ENCODE measurements at places on chromosomes 3 and 15. TPM values are rescaled to one million over a fixed set of nuclear protein-coding genes. Genes with fewer than 3 reads are reported as not detected.

DNA sequence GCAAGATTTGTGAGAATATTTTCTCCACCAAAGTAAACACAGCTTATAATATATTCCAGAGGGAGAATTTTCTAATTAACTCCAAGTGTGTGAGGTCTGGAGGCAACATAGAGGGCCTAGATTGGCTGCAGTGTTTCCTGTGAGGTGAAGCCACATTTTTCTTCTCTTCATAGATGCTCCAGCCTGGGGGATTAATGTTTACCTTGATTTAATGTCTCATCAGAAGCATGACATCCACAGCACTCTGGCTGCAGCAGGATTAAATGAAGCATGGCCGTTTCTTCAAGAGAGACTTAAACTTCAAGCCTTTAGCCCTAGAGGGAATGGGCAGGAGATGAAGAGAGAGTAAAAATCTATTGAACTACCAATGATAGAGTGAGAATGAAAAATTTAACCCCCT lies 137.9 kb upstream of the ZBTB20 start:
- H3K4me1 ChIP-seq = no peaks in the 10 kb centered on the region
- H3K36me3 ChIP-seq = no peaks in the 10 kb centered on the region
- H3K4me3 ChIP-seq = no peak overlapping the region
- no peaks in the 10 kb centered on the region for H3K27me3 ChIP-seq

DNA sequence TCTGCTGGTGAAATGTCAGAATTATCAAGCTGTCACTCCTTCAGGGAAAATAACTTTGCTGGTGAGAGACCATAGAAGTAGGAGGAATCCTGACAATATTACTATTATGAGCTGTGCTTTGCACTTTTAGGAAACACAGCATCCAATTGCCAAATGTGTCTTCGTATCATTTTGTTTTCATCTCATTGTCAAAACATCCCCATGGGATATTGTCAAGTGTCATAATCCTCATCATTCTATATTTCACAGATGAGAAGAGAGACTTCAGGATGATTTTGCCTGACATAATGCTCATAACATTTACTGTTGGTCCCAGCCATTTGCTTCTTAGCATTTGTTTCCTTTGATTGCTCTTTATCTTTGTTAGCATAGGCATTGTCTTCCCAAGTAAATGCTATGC lies 120.5 kb upstream of the NUDT16 start:
- H3K27me3 ChIP-seq = no peaks in the 10 kb centered on the region
- no peak overlapping the region for H3K4me3 ChIP-seq
- no peaks in the 10 kb centered on the region for H3K36me3 ChIP-seq
- no peaks in the 10 kb centered on the region for H3K4me1 ChIP-seq
- DNase-seq = no peak
- H3K27ac ChIP-seq = no peak overlapping the region

CSPG4 gene
- 38.2 TPM for total RNA-seq

GRCh38 chr3:107184375-107184774 lies 192.9 kb upstream of the CCDC54 start:
- no peak overlapping the region for H3K4me3 ChIP-seq
- no peaks in the 10 kb centered on the region for H3K27me3 ChIP-seq
- H3K36me3 ChIP-seq = no peaks in the 10 kb centered on the region

DNA sequence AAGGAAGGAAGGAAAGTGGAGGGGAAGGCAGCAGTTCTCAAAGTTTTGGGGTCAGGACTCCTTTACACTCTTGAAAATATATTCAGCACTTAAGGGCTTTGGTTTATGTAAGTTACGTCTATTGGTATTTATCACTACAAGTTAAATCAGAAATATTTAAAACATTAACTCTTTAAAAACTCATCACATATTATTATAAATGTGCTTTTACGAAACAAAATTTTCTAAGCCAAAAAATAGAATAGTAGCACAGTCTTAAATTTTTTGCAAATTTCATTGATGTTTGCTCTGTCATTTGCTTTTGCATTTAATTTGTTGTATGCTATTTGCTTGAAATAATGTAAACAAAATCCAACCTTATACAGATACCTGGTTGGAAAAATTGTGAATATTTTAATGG lies 7.5 kb downstream of the UBE2Q2 start:
- H3K4me1 ChIP-seq = peaks cover 11% of the 10 kb centered on the region
- H3K36me3 ChIP-seq = no peaks in the 10 kb centered on the region
- DNase-seq = no peak
- H3K27ac ChIP-seq = no peak overlapping the region
- no peak overlapping the region for H3K4me3 ChIP-seq

DNA sequence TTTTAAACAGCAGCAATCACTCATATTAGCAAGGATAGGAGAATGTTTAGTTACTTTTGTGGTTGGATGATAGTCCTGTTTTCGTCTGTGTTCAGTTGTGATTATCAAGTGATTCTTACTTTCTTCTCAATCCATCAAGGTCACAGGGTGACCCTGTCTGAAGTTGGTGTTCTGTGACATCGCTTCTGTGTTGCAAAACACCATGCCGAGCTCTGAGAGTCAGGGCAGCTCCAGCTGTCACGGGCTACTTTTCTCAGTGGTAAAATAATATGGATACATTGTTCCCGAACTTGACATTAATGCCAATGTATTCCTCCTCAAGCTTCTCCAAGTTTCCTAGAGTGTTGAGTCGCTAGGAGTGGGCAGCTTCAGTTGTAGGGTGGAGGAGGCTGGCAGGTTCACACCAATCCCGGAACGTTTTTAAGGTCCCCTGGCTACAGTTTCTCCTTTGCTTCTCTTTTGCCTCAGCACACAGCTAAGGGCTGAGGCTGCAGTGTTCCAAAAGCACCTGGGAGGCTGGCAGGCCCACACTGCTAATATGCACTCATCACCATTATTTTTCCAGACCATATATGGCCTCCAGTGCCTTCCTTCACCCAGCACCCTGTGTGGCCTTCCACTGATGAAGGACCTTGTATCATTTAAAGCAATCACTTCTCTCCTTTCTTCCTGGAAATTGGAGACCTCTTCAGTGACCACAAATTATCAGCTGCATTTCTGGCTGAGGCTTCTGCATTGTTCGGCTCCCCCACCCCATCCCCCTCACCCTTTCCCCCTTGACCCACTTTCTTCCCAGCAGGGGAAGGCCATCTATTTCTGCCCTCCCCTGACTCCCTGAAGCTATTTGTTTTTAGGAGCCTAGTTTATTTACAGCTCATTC lies 25.8 kb downstream of the COLQ start:
- peak overlapping the region; percentile 83 for H3K27ac ChIP-seq
- peaks cover 64% of the 10 kb centered on the region for H3K4me1 ChIP-seq
- H3K4me3 ChIP-seq = peak overlapping the region; percentile 9
- no peaks in the 10 kb centered on the region for H3K36me3 ChIP-seq
- DNase-seq = no peak

DNA sequence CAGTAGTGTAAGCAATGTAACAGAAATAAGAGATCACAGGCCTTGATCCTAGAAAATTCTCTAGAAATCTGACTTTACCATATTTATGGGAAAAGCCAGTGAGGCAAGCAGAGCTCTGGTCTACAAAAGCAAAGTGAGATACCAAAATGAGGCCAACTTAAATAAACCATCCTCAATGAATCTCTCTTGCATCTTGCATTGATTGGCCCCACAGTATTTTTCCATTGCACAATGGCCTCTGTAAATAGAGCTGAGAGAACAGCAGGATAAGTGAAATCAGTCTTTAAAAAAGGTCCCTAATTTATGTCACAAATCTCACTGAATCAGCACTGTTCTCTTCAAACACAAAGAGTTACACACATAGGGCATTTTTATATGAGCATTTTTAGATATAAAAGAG lies 8.9 kb downstream of the CFAP20DC start:
- no peak overlapping the region for H3K4me3 ChIP-seq
- DNase-seq = no peak
- H3K27ac ChIP-seq = no peak overlapping the region
- H3K4me1 ChIP-seq = no peaks in the 10 kb centered on the region

RPUSD2 gene
- total RNA-seq = 6.9 TPM

GRCh38 chr15:70643106-70643782 lies 120.1 kb downstream of the UACA start:
- no peaks in the 10 kb centered on the region for H3K36me3 ChIP-seq
- no peak overlapping the region for H3K27ac ChIP-seq
- no peak for DNase-seq

DUT gene
- total RNA-seq = 40.0 TPM

DNA sequence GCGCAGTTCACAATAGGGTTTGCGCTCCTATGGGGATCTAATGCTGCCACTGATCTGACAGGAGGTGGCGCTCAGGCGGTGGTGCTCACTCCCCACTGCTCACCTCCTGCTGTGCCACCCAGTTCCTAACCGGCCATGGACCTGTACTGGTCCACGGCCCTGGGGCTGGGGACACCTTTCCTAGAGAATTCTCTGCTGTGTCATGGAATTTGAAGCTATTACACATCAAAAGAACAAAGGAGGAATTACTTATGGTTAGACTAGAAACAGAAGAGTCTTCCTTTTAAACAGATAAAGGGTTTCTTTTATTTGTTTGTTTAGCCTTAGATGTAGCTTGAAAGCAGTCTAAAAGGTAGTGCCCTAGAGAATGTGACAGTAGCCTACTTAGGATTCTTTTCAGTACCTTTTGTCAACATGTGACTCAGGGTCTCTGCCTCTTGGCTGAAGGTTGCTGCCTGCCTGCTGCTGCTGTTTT lies 50.3 kb downstream of the PAK2 start:
- no peak overlapping the region for H3K4me3 ChIP-seq
- peaks cover 10% of the 10 kb centered on the region for H3K36me3 ChIP-seq
- H3K27me3 ChIP-seq = no peaks in the 10 kb centered on the region
- H3K4me1 ChIP-seq = peaks cover 27% of the 10 kb centered on the region

KBTBD13 gene
- total RNA-seq = 1.4 TPM

DNA sequence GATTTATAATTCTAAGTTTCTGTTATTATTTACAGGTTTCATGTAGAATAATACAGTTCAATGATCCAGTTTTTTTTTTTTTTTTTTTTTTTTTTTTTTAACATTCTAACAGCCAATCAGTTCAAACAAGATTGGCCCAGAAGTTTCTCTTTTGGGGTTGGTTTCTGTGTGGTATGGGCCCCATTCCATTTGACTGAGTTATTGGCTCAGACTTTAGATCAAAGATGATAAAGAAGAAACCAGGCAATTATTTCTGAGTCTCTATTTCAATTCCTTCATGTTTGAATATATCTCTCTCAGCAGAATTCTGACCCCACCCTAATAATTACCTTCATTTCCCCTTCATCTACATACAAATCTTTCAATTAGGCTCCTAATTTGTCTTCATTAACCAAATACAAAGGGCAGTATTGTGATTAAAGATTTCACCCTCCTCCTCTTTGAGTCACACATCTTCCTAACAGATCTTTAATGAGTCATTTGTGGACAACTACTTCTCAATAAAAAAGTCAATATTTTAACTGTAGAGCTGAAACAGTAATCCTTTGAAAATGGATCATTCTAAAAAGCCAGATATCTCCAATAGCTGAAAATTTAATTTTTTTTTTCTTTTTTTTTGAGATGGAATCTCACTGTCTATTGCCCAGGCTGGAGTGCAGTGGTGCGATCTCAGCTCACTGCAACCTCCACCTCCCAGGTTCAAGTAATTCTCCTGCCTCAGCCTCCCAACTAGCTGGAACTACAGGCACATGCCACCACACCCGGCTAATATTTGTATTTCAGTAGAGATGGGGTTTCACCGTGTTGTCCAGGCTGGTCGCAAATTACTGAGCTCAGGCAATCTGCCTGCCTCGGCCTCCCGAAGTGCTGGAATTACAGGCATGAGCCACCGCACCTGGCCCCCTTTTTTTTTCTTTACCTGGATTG lies 878.8 kb downstream of the NAALADL2 start:
- H3K4me1 ChIP-seq = no peaks in the 10 kb centered on the region
- H3K27ac ChIP-seq = no peak overlapping the region

FANCI gene
- 2.8 TPM for total RNA-seq

DNA sequence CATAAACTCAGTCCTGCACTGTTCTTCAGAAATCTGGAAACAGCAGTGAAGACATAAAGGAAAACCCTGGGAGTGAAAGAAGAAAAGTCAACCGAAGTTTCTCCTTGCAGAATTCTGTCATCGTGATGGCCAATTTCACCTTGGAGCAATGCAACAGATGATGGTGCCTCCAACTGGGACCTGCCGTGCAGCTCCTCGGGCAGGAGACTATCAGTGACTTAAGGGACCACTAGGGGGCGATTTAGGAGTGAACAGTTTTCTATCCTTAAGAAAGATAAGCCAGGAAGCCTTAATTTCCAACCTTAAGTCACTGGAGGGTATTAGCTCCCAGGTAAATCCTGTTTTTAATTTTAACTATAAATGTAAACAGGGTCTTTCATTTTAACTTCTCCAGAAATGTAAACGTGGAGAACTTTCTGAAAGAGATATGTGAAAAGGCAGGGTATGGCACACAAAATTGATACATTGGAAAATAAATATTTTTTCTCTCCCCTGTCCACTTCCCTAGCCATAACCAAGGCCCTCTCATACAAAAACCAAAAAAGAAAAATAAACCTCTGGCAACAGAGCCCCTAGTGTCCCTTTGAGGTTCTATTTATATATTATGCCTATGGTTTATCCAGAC lies 116.3 kb downstream of the PDZRN3 start:
- no peaks in the 10 kb centered on the region for H3K36me3 ChIP-seq
- H3K4me1 ChIP-seq = peaks cover 60% of the 10 kb centered on the region
- peak; percentile 50 for DNase-seq
- H3K27me3 ChIP-seq = no peaks in the 10 kb centered on the region

DNA sequence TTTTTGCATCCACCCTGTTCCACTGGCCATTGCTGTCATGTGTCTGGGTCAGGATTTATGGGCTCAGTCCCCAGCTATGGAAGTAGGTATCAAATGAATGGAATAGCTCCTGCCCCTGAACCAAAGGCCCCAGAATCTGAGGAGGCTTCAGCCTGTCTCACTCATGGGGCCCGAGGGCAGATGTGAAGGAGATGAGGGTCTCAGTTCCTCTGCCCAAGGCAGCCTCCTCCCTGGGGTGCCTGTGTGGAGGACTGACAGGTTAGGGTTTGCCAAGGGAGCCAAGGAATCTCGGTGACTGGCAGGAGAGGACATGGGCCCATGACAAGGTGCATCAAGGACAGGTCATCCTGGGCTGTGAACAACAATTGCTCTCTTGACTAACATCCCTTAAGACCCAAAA lies 70.4 kb downstream of the CPN2 start:
- DNase-seq = no peak
- H3K36me3 ChIP-seq = no peaks in the 10 kb centered on the region
- H3K27me3 ChIP-seq = no peaks in the 10 kb centered on the region

GRCh38 chr15:80931191-80931590 lies 58.4 kb downstream of the MESD start:
- DNase-seq = no peak
- H3K27me3 ChIP-seq = no peaks in the 10 kb centered on the region
- H3K4me1 ChIP-seq = peaks cover 7% of the 10 kb centered on the region
- H3K27ac ChIP-seq = no peak overlapping the region
- no peak overlapping the region for H3K4me3 ChIP-seq

GRCh38 chr3:124793054-124793739 lies 62.9 kb downstream of the UMPS start:
- peak overlapping the region; percentile 51 for H3K27ac ChIP-seq
- H3K4me3 ChIP-seq = no peak overlapping the region
- no peak for DNase-seq
- no peaks in the 10 kb centered on the region for H3K27me3 ChIP-seq

B3GALNT1 gene
- total RNA-seq = not detected

- H3K36me3 ChIP-seq = no peaks in the 10 kb centered on the region
- no peak overlapping the region for H3K27ac ChIP-seq
- no peaks in the 10 kb centered on the region for H3K27me3 ChIP-seq
- H3K4me1 ChIP-seq = no peaks in the 10 kb centered on the region
Observed at GRCh38 chr15:31605467-31605931, 278.9 kb downstream of the KLF13 start.
